ENCODE measurements at places on chromosomes 3 and 15. TPM values are rescaled to one million over a fixed set of nuclear protein-coding genes. Genes with fewer than 3 reads are reported as not detected.

ALS2CL gene
- total RNA-seq = 0.39 TPM

ABHD14A gene
- 13.9 TPM for total RNA-seq

MGLL gene
- 4.6 TPM for total RNA-seq

GOLGA6B gene
- total RNA-seq = not detected

SLC22A13 gene
- total RNA-seq = not detected

CD200 gene
- not detected for total RNA-seq
